Type B pancreatic cell (in vitro differentiated cells): ENCODE measurements at places on chromosomes 13 and 19. TPM values are rescaled to one million over a fixed set of nuclear protein-coding genes. Genes with fewer than 3 reads are reported as not detected.

The NKPD1 gene
- total RNA-seq, result 0.56 and 1.3 TPM in 2 replicates

The SLC25A41 gene
- 1.0 and 1.1 TPM in 2 replicates for total RNA-seq

The PSG3 gene
- total RNA-seq, result not detected in 2 replicates

The NOTCH3 gene
- total RNA-seq, result 119 and 139 TPM in 2 replicates

The CALR3 gene
- not detected in 2 replicates for total RNA-seq

The ADGRE3 gene
- not detected in 2 replicates for total RNA-seq

The HSD17B14 gene
- total RNA-seq, result 9.4 and 12.9 TPM in 2 replicates

The GNG7 gene
- 3.8 and 12.2 TPM in 2 replicates for total RNA-seq

DNA sequence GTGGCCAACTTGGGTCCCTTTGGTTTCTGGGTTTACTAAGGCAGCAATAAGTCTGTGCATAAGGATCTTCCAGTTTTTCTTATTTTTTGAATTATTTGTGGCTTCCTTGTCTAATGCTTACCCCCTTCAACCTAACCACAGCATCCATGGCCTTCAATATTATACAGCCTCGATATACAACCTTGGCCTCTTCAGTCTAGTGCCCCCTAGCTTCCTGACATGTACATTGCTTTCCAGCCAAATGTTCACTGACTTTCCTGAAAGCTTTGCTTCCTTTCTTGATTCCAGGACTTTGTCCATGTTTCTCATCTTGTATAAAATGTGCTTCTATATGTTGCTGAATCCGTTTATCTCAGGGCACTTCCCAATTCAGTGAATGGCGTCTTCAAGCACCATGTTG, 310.1 kb downstream of the OLFM4 start:
- no peaks in the 10 kb centered on the region for H3K27me3 ChIP-seq
- H3K27ac ChIP-seq, result no peak overlapping the region
- no peak overlapping the region for H3K4me3 ChIP-seq
- no peaks in the 10 kb centered on the region for H3K36me3 ChIP-seq
- DNase-seq, result no peak

- H3K4me3 ChIP-seq, result no peak overlapping the region
- no peaks in the 10 kb centered on the region for H3K27me3 ChIP-seq
- H3K4me1 ChIP-seq, result peaks cover 16% of the 10 kb centered on the region
Observed at GRCh38 chr13:103102482-103102881, 36.3 kb upstream of the SLC10A2 start.

DNA sequence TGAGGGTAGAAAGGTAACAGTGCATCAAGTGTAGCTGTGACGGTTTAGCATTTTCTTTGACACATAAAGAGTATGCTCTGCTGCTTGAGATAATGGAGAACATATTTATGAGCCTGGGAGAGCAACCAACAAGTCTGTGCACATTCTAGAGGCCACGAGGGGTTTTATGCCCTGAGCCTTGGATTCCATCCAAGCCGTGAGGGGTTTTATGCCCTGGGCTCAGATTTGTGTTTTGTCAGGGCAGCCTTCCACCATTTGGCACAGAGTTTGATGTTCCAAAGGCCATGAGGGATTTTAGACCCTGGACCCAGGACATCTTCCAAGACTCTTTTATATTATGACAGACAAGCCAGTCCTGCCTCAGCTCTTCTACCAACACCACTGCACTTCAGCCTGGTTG, 106.4 kb downstream of the ZNF486 start:
- H3K27ac ChIP-seq, result no peak overlapping the region
- peaks cover 7% of the 10 kb centered on the region for H3K4me1 ChIP-seq
- no peaks in the 10 kb centered on the region for H3K36me3 ChIP-seq
- no peaks in the 10 kb centered on the region for H3K27me3 ChIP-seq

- H3K4me1 ChIP-seq, result no peaks in the 10 kb centered on the region
- H3K27ac ChIP-seq, result no peak overlapping the region
- no peak for DNase-seq
- H3K27me3 ChIP-seq, result peaks cover 33% of the 10 kb centered on the region
- H3K36me3 ChIP-seq, result no peaks in the 10 kb centered on the region
Observed at GRCh38 chr19:29554149-29554548, 28.4 kb downstream of the VSTM2B start.

- peaks cover 27% of the 10 kb centered on the region for H3K27me3 ChIP-seq
- H3K4me1 ChIP-seq, result no peaks in the 10 kb centered on the region
- H3K4me3 ChIP-seq, result no peak overlapping the region
- no peak overlapping the region for H3K27ac ChIP-seq
- no peaks in the 10 kb centered on the region for H3K36me3 ChIP-seq
Observed at GRCh38 chr13:26460648-26461047, 96.8 kb upstream of the WASF3 start.

- no peak overlapping the region for H3K4me3 ChIP-seq
- peaks cover 19% of the 10 kb centered on the region for H3K4me1 ChIP-seq
- no peak for DNase-seq
Observed at GRCh38 chr13:60226507-60226906, 62.8 kb upstream of the DIAPH3 start.

- peaks cover 14% of the 10 kb centered on the region for H3K4me1 ChIP-seq
- H3K27ac ChIP-seq, result peak overlapping the region; percentile 100
- peaks cover 12% of the 10 kb centered on the region for H3K36me3 ChIP-seq
Observed at GRCh38 chr19:12611361-12611699, 610 bp downstream of the ZNF791 start.

- no peak overlapping the region for H3K27ac ChIP-seq
- H3K4me1 ChIP-seq, result no peaks in the 10 kb centered on the region
- no peaks in the 10 kb centered on the region for H3K36me3 ChIP-seq
- no peak for DNase-seq
- no peak overlapping the region for H3K4me3 ChIP-seq
- no peaks in the 10 kb centered on the region for H3K27me3 ChIP-seq
Observed at GRCh38 chr19:33260628-33261418, 35.2 kb upstream of the SLC7A10 start.

DNA sequence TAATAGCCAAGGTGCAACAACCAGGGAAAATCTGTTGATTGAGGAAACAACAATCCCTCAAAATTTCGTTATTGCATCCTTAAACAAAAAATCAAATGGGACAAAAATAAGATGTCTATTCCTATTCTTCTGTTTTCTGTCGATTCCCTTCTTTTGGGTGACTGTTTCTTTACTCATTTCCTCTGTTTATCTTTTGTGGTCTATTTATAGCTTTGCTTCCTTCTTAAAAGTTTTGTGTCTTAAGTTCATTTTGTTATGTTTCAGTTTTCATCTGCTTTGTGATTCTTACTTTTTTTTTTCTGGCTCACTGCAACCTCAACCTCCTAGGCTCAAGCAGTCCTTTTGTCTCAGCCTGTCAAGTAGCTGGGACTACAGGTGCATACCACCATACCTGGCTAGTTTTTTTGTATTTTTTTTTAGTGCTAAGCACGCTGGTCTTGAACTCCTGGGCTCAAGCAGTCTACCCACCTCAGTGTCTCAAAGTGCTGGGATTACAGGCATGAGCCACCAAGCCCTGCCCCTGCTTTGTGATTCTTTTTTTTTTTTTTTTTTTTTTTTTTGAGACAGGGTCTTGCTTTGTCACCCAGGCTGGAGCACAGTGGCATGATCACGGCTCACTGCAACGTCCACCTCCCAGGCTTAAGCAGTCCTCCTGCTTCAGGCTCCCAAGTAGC, 10.4 kb downstream of the ZNF146 start:
- H3K27me3 ChIP-seq, result no peaks in the 10 kb centered on the region
- H3K4me1 ChIP-seq, result no peaks in the 10 kb centered on the region
- peaks cover 41% of the 10 kb centered on the region for H3K36me3 ChIP-seq
- DNase-seq, result no peak

GRCh38 chr19:48510421-48511268, 990 bp downstream of the LMTK3 start:
- peaks cover 4% of the 10 kb centered on the region for H3K27me3 ChIP-seq
- peak overlapping the region; percentile 77 for H3K27ac ChIP-seq
- H3K4me1 ChIP-seq, result peaks cover 5% of the 10 kb centered on the region
- no peaks in the 10 kb centered on the region for H3K36me3 ChIP-seq

- H3K4me1 ChIP-seq, result no peaks in the 10 kb centered on the region
- H3K4me3 ChIP-seq, result no peak overlapping the region
- no peaks in the 10 kb centered on the region for H3K36me3 ChIP-seq
Observed at GRCh38 chr13:101303521-101303920, 112.8 kb downstream of the NALCN start.

- no peak overlapping the region for H3K27ac ChIP-seq
- no peak overlapping the region for H3K4me3 ChIP-seq
Observed at GRCh38 chr13:97873398-97873797, 80.1 kb upstream of the IPO5 start.

DNA sequence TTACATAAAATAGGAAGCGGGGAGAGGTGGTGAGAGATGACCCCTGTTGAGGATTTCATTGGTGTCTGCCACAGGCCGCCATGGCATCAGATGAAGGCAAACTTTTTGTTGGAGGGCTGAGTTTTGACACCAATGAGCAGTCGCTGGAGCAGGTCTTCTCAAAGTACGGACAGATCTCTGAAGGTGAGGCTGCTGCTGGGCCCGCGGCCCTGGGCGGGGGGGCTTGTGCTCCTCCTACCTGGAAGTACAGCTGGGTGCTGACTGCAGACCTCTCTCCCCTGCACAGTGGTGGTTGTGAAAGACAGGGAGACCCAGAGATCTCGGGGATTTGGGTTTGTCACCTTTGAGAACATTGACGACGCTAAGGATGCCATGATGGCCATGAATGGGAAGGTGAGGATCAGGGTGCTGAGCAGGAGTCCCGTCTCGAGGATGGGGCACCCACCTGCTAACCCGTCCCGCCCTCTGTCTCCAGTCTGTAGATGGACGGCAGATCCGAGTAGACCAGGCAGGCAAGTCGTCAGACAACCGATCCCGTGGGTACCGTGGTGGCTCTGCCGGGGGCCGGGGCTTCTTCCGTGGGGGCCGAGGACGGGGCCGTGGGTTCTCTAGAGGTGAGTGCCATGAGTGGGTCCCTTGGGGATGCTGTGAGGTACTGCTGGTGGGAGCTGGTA, 1.9 kb downstream of the CIRBP start:
- H3K4me1 ChIP-seq, result peaks cover 32% of the 10 kb centered on the region
- H3K27me3 ChIP-seq, result peaks cover 3% of the 10 kb centered on the region
- H3K36me3 ChIP-seq, result peaks cover 17% of the 10 kb centered on the region
- DNase-seq, result no peak

DNA sequence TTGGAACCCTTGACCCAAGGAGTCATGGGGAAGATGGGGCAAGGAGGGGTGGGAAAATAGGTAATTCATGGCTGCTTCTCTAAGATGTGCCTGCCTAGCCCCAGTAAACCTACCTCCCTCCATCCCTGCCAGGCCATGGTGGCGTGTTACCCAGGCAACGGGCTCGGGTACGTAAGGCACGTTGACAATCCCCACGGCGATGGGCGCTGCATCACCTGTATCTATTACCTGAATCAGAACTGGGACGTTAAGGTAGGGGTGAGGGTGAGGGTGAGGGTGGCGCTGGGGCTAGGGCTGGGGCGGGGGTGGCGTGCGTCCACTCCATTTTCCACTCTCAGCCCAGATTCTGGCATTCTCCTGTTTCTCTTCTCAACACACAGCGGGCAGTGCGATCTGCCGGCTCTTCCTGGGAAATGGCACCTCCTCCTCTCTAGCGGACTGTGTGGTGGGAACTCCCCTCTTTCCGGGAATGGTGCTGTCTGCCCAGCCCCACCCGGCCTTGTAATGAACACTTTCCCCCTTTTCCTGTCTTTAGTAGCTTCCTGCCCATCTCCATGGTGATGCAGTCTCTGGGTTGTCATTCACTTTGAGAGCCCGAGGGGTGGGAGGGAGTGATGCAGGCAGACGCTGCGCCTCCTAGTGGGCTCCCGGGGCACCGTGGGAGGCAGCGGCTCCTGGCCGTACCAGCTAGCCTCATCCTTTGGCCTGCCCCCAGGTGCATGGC, 7.6 kb downstream of the EGLN2 start:
- H3K36me3 ChIP-seq, result peaks cover 19% of the 10 kb centered on the region
- H3K4me1 ChIP-seq, result peaks cover 64% of the 10 kb centered on the region
- peak overlapping the region; percentile 97 for H3K27ac ChIP-seq
- peak overlapping the region; percentile 86 for H3K4me3 ChIP-seq
- H3K27me3 ChIP-seq, result no peaks in the 10 kb centered on the region
- DNase-seq, result peak; percentile 93

DNA sequence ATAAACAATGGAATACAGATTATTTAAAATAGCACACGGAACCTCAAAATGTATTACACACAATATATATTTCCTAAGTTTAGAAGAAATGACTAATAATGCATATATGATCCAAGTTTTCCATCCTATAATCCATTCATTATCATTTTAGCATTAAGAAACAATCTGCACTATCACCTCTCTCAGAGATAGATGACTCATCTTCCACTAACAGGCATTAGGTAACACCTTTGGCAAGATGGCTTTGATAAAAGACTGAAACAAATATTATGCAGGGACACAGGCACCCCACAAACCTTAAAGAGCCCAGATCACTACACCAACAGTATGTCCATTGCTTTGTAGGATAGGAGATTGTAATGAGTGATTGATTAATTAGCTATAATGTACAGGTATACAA, 4.1 kb downstream of the ENOX1 start:
- H3K27me3 ChIP-seq, result peaks cover 9% of the 10 kb centered on the region
- no peak for DNase-seq
- H3K4me1 ChIP-seq, result peaks cover 9% of the 10 kb centered on the region
- no peaks in the 10 kb centered on the region for H3K36me3 ChIP-seq
- H3K4me3 ChIP-seq, result no peak overlapping the region

- H3K27me3 ChIP-seq, result no peaks in the 10 kb centered on the region
- no peak for DNase-seq
- peaks cover 6% of the 10 kb centered on the region for H3K4me1 ChIP-seq
Observed at GRCh38 chr13:113064000-113064533, 41.5 kb upstream of the F7 start.
